Ureter (tissue), 1 donor: ENCODE measurements at places on chromosomes 4 and X. TPM values are rescaled to one million over a fixed set of nuclear protein-coding genes. Genes with fewer than 3 reads are reported as not detected.

QRFPR gene
- 0.21 TPM for total RNA-seq

AR gene
- total RNA-seq = 26.2 TPM

CD38 gene
- total RNA-seq = 2.6 TPM

KLB gene
- total RNA-seq = 0.08 TPM

GABRE gene
- 97.8 TPM for total RNA-seq

ANK2 gene
- 31.4 TPM for total RNA-seq

ADH1C gene
- 43.5 TPM for total RNA-seq

ARMCX1 gene
- total RNA-seq = 17.6 TPM

MAGED2 gene
- 162 TPM for total RNA-seq

TLR10 gene
- 0.10 TPM for total RNA-seq

CENPVL2 gene
- total RNA-seq = not detected
